ENCODE measurements at places on chromosomes 16 and 17.

DNA sequence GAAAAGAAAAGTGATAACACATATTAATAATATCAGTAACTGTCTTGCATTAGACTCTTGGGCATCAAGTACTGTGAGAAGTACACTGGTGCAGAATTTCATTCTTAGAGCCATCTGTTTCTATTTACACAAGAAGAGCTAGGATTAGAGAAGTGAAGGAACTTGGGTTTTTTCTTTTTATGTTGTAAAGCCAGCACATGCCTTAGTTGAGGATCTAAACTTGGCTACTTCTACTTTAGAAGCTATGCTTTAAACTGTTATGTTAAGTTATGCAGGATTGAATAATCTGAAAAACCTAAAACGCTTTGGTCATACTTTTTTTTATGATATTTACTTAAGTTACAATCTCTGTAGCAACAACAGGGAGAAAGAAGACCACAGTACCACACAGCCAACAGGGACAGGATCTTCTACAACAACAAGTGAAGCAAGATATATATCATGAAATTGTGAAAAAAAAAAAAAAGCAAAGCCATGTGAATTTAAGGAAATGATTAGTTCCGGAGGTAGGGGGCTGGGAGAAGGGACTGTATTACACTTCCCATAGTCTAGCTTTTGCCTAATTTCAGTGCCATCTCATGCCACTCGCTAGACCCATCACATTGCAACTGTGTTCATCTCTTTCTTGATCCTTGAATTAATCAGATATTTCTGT is 305.1 kb upstream of the GOT2 start:
- DNase-seq: no peak

GRCh38 chr17:74801896-74802295 is 25.8 kb upstream of the NAT9 start:
- no peak for DNase-seq

DNA sequence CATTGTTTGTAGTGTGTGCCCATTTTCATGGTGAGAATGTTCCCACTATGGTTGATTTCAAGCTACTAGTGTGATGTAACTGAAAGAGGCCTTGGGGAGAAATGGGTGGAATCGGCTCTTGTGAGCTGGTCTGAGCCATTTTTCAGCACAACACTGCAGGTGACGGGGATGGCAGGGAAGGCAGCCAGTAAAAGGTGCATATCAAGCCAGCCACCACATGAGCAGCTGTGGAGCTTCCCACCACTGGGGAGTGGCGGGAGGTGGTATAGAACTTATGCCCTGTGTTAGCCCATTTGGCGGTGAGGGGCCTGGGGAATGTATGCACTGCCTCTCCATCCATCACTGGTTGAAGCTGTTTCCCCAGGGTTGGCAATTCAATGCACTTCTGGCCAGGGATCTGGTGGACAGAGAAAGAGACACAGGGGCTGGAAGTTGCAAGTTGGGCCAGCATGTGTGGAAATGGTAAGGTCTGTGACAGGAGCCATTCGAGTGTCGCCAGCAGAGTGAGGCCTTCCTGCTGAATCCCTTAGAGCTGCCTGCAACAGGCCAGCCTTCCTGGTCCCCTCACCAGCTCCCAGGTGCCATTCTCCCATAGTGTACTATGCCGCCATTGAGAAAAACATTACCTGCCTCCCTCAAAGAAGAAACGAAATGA is 31.7 kb upstream of the BRD7 start:
- DNase-seq: no peak

- no peak for DNase-seq
Measured at GRCh38 chr16:2584729-2585650, 47.2 kb downstream of the PDPK1 start.

DNA sequence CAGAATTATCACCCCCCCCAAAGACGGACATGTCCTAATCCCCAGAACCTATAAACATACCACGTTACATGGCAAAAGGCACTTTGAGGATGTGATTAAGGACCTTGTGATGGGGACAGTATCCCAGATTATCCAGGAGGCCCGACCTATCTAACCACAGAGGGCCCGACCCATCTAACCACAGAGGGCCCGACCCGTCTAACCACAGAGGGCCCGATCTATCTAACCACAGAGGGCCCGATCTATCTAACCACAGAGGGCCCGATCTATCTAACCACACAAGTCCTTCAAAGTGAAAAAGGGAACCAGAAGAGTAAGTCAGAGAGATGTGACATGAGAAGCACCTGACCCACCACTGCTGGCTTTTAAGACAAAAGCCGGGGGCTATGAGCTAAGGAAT is 56.8 kb downstream of the ANKFY1 start:
- DNase-seq: no peak

GRCh38 chr17:50096092-50096491 is 941 bp downstream of the PDK2 start:
- DNase-seq: no peak

DNA sequence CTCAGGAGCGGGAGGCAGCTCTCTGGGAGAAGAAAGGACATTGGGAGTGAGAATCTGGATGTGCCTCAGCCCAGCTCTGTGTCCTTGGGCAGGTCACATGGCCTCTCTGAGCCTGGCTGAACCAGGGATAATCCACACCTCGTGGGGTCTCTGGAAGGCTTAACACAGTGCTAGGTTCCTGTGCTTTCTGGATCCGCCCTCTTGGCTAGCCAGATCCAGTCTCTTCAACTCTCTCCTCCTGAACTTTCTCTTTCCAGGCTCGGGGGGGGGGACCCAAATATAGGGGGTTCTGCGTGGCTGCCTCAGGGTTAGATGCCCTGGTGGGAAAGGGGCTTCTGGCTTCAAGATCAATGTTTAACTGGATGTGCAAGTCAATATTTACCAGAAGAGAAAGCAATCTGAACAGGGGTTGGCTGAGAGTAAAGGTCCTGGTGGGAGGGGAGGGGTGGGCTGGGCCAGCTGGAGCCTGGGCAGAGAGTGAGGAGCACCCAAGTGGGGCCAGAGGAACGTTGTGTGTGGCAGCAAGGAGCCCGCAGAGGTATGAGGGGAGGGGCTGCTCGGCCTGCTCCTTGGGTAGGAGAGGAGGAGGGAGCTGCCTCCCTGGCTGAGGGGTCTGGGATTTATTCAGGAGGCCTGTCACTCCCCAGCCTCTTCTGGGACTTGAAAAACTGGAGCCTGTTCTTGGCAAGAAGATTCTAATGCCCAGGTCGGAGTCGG is at the start of gene SERPINF2:
Gene SERPINF2, plus strand, starts transcription at position 501 of the 717 bp plus-strand sequence. CDS start 2,125 bp downstream, outside the sequence.
- DNase-seq: no peak

GRCh38 chr17:10744501-10745000 is 14.7 kb upstream of the TMEM220 start:
- DNase-seq: no peak

- no peak for DNase-seq
Measured at GRCh38 chr17:70539132-70539924, 370.0 kb downstream of the KCNJ2 start.

DNA sequence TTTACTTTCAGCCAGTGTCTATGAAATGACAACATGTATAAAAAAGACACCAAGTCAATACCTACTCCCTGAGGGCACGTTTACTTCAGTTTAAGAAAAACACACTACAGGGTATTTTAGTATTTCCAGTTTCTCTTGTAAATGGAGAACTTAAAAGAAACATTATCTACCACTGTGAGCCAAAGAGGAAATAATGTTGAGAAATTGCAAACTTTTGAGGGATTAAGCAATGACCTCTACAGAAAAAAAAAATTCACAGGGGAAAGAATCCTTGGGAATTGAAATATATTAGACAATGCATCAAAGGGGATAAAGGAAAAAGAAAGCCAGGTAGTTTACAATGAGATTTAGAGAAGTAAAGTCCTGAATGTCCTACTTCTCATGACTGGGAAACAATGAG is 126.0 kb downstream of the KCNJ2 start:
- no peak for DNase-seq

DNA sequence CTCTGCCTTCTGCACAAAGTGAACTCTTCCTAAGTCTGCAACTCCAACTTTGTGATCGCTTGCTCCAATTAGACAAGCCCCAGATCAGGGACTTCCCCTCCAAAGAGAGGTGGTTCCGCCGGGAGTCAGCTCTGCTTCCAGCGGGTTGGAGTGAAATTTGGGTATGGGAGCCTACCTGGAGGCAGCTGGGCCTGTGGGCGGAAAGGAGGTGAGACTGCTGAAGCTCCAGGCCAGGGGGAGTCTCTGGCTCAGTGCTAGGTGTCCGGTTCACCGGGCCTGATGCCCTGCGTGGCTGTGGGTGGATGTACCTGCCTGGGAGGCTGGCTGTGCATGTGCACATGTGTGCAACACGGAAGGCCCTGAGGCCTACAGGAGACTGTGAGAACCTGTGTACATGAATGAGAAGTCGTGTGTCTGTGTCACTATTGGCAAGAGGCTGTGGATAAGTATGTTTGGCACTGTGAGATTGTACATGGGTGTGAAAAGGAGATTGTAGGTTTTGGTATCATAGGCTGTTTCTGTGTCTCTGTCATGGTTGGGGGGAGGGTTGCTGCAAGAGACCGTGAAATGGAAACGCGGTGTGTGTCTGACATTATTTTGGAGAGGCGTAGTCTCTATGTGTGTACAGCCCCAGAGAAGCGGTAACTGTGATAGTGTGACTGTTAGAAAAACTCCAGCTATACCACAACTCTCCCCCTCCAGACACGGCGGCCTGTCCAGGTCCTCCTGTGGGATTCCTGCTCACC is 4.2 kb downstream of the LHX1 start:
- no peak for DNase-seq

GRCh38 chr16:84995663-84996062 is 15.7 kb downstream of the ZDHHC7 start:
- DNase-seq: no peak

GRCh38 chr16:23232806-23233205 is 50.3 kb downstream of the SCNN1G start:
- no peak for DNase-seq

DNA sequence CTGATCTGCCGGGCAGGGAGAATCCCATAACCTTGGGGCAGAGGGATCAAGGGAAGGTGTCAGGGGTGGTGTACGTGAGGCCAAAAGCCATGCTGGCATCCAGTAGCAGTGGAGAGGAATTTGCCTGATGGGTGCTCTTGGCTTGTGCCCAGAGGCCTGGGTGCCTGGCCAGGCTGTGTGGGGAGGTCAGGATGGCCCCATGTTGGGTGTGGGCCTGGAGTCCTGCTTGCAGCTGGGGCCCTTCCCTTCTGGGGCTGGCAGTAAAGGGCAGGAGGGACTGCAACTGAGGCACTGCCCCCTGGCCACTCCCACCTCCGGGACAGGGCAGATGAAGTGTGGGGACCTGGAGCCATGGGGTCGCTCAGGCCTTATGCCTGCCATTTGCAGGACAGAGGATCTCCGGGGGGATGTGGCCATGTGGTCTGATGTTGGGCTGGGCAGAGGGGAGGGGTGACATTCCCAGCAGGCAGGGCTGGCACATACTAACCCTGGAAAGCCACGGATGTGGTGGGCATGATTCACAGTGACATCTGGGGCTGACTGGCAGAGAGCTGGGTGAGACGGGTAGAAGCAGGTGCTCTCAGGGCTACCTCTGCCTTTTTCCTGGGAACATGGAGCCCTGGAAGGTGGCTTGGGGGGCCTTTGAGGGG is 3.5 kb downstream of the FMNL1 start:
- no peak for DNase-seq

Measured in stimulated activated CD4-positive, alpha-beta T cell treated with anti-CD3 and anti-CD28 coated beads, Interleukin-1b, Interleukin-23, amount 100 ng/mL, for 1 hour (primary cell).